ENCODE measurements at places on chromosomes 1 and 21.

DNA sequence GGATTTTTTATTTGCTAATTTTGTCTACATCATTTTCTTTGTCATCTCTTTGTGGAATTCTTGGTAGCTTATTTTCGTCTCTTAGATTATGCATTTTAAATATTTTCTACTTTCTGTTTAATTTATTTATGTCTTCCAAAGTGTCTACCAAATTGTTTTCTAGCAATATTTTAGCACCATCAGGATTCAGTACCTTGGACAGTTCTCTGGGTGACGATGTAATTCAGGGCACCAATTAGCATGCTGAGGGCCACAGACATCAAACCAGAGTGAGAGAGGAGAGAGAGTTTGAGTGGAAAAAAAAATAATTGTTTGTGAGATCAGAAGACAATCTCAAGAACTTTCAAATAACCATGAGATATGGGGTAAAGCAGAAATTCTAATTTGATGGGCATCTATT, 169.8 kb upstream of the CXADR start:
- no peak for DNase-seq

DNA sequence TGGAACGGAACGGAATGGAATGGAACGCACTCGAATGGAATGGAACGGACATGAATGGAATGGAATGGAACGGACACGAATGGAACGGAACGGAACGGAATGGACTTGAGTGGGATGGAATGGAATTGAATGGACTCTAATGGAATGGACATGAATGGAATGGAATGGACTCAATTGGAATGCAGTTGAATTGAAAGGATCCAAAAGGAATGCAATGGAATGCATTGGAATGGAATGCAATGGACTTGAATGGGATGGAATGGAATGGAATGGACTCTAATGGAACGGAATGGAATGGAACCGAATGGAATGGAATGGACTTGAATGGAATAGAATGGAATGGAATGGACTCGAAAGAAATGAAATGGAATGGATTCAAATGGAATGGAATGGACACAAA, 102.4 kb upstream of the OR4F16 start:
- DNase-seq: no peak

GRCh38 chr1:241924080-241924808, 33.3 kb upstream of the BECN2 start:
- DNase-seq: no peak

DNA sequence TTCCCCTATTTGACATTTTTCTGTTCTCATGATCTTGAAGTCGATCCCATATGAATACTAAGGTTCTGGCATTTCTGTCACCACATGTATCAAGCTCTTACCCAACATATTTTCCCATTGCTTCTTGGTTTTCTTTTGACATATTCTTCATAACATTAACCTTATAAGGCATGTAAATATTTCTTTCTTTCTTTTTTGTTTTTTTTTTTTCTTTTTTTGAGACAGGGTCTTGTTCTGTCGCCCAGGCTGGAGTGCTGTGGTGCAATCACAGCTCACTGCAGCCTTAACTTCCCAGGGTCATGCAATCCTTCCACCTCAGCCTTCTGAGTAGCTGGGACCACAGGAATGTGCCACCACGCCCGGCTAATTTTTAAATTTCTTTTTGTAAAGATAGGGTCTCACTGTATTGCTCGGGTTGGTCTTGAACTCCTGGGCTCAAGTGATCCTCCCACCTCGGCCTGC, 33.1 kb upstream of the ERRFI1 start:
- no peak for DNase-seq

- DNase-seq: no peak
Measured at GRCh38 chr1:19619697-19620384, 24.3 kb upstream of the NBL1 start.

DNA sequence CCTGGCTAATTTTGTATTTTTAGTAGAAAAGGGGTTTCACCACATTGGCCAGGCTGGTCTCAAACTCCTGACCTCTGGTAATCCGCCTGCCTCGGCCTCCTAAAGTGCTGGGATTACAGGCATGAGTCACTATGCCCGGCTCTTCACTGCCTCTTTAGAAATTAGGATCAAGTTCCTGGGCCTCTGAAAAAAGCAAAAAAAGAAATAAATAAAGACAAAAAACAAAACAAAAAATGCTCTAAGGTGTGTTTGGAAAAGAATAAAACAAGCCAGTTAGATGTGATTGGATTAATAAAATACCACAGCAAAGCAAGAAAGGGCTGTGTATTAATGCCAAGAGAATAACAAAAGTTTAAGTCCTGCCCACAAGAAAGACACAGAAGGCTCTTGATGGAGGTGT, 4.2 kb upstream of the ABCB10 start:
- DNase-seq: no peak

GRCh38 chr1:58573705-58574591, 3.1 kb downstream of the TACSTD2 start:
- DNase-seq: peak; percentile 13

DNA sequence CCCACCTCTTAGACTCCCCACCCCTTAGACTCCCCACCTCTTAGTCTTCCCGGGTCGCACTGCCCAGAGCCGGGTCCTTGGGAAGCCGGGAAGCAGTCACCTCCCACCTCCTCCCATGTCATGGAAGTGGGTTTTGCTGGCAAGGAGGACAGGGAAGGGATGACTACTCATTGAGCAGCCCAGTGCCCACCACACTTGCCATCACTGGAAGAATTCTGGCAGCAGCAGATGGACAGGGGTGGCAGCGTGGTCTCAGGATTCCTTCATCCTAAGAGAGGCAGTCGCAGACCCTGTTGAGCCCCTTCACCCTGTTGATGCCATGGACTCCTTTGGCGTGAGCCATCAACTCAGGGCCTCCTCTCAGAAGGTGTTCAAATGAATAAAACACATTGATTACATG, 140.8 kb downstream of the PGBD5 start:
- DNase-seq: no peak

GRCh38 chr1:166322470-166322869, 155.7 kb upstream of the FAM78B start:
- no peak for DNase-seq

- no peak for DNase-seq
Measured at GRCh38 chr21:15319727-15320126, 254.9 kb upstream of the NRIP1 start.

GRCh38 chr1:58773406-58773840, 10.4 kb downstream of the JUN start:
- no peak for DNase-seq

DNA sequence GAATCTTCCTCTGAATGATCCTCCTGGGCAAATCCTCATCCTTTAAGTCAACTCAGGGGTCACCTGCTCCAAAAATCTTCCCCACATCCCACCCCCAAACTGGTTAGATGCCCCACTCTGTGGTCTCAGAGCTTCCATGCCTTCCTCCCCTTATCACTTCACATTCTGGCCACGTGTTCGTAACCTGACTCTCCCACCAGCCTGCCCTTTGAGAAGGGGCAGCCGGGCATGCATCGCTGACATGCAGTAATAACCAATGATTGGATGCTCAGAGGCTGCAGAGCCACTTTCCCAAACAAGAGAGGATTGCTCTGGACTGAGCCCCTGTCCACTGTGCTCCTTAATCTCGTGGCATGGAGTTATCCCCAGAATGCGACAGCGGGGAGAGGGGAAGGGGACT, 7.0 kb downstream of the LELP1 start:
- DNase-seq: no peak

- no peak for DNase-seq
Measured at GRCh38 chr1:23357138-23357908, 12.3 kb downstream of the ZNF436 start.

DNA sequence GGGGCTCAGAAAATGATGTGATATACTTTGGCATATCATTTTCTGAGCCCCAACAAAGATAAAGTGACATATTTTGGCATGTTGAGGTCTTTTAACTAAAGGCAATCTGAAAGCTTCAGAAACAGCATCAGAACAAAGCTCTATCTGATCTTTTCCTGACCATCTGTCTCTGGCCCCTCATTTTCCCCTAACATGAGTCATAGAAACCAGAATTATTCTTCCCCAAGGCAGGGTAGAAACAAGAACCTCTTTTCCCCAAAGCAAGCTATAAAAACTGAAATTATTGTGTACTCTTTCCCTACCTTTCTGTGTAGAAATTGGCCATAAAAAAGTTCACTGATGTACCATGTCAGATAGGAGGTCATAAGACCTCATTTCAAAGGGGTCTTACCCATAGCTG, 48.7 kb upstream of the PLA2G4A start:
- DNase-seq: no peak

DNA sequence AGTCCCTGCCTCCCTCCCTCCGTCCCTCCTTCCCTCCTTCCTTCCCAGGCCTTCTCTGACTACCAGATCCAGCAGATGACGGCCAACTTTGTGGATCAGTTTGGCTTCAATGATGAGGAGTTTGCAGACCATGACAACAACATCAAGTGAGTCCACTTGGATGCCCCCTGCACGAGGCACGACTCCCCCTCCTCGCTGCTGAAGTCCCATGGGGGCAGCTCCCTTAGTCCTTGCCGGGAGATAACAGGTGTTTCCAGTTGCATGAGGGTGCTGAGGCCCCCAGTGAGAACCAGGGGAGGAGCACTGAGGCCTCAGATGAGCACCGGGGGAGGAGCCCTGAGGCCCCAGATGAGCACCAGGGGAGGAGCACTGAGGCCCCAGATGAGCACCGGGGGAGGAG, 200.0 kb downstream of the LIPI start:
- no peak for DNase-seq

GRCh38 chr1:6484826-6485167, 6.7 kb downstream of the PLEKHG5 start:
- DNase-seq: no peak

DNA sequence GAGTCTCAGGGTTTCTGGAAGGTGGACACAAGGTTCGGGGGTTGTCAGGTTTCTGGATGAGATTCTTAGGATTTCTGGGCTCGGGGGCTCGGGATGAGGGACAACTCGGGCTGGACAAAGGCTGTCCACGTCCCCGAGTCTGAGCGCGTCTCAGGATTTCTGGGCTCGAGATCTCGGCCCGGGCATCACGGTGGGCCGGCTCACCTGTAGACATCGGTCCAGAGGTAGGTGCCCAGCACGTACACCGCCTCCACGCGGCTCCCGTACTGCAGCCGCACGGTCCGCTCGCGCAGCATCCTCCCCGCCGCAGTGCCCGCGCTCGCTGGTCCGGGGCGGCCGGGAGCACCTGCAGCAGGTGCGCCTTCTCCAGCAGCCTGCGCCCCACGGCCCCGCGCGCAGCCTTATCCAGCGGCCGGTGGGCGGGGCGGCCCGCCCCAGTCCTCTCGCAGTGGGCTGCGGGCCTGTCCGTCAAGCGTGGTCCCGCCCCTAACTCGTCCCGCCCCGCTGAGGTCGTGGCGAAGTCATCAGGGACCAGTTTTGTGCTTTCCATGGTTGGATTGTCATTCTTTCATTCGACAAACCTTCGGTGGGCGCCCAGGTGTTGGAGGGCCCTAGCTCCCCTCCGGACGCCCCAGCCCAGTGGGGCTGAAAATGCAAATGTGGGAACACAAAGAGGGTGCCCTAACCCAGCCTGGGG, at the start of gene PADI2:
TSS of gene PADI2 (minus strand) at position 376 of the 697 bp plus-strand sequence. CDS start at position 296, 80 bp downstream.
- DNase-seq: peak; percentile 64

DNA sequence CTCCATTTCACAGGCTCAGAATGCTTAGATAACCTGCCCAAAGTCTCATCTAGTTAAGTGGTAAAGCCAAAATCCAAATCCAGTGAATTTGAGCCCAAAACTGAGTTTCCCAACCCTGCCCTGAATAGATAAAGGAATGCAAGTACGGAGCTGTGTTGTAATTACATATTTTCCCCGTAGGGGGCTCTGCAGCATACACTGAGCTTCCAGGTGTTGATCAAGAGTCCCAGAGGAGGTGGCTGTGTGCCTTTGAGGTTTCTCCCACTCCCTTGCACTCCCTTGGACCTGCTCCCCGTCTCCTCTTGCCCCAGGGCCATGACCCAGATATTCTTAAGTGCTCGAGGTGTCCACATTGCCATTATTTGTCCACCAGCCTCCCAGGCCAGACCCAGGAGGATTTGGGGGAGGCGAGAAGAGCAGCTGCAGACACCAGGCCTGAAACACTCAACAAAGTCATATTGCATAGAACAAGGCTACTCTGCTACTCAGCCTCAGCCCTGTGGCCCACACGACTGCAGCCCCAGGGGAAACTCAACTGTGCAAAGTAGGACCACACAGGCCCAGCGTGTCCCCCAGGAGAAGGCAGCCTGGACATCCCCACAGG, 18.4 kb upstream of the LY9 start:
- peak; percentile 28 for DNase-seq

DNA sequence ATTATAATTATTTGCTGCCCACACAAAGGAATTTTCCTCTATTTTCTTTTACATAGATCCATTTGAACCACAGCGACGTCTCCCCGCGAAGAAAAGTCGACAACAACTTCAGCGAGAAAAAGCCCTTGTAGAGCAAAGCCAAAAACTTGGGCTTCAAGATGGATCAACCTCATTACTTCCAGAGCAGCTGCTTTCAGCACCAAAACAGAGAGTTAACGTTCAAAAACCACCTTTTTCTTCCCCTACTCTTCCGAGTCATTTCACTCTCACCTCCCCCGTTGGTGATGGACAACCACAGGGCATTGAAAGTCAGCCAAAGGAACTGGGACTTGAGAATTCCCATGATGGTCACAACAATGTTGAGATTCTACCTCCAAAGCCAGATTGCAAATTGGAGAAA, 7.2 kb downstream of the GORAB start:
- DNase-seq: no peak

DNA sequence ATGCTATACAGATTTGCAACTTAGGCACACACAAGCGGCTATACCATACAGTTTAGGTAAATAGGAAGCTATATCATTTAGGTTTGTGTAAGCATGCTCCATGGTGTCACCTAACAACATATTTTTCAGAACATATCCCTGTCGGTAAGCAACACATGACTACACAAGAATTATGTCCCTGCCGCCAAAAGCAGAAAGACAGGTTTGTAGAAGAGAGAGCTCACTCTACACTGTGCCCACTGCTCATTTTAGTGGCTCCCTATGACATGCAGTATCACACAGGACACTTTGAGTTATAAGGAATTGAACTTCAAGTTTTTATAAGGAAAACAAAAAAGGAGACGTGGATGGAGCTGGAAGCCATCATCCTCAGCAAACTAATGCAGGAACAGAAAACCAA, 132.5 kb upstream of the KAZN start:
- no peak for DNase-seq

DNA sequence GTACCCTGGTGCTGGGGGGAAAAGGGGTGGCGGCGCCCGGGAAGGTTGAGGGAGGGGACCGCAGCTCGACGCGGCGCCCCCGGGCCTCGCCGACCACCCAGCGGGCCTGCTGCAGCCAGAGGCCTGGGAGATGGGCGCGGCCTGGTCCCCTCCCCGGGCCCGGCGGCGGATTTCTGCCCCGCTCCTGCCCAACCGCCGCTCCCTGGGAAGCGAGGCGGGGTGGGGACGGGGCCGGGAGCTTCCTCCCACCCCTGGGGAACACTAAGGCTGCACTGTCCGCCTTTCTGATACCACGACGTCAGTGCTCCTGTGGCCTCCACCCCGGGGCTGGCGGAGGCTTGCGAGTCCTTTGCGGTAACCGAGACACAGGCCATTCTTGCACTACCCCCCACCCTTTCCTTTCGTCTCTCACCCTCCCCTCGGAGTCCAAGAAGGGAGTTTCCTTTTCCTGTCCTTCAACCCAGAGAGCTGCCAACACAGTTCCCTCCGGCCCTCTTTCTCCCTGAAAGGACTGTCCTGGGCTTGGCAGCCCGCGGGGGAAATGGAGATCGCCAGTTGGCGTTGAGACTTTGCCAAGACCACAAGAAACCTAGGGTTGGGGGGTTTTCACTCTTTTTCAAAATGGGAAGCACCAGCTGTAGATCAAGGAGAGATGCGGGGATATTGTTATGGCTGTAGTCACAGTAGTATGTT, 742 bp downstream of the SH3GLB1 start:
- DNase-seq: peak; percentile 23
